ENCODE measurements at places on chromosomes 4 and X. TPM values are rescaled to one million over a fixed set of nuclear protein-coding genes. Genes with fewer than 3 reads are reported as not detected.

GRCh38 chrX:85213792-85214530 is 29.6 kb downstream of the SATL1 start:
- no peak for DNase-seq
- H3K4me3 ChIP-seq, result no peak overlapping the region
- no peaks in the 10 kb centered on the region for H3K4me1 ChIP-seq
- no peaks in the 10 kb centered on the region for H3K36me3 ChIP-seq
- no peak overlapping the region for H3K27ac ChIP-seq

The SERPINA7 gene
- not detected for total RNA-seq

DNA sequence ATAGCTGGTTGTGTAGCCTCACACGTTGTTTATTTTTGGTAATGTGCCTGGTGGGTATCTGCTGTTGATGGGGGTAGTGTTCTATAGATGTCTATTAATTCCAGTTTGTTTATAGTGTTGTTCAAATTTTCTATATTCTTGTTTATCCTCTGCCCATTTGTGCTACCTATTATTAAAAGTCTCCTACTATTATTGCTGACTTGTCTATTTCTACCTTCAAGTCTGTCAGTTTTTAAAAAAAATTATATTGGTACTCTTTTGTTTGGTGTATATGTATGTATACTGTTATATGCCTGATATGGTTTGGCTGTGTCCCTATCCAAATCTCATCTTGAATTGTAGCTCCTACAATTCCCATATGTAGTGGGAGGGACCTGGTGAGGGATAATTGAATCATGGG is 578.6 kb downstream of the PCDH7 start:
- H3K27me3 ChIP-seq, result no peaks in the 10 kb centered on the region
- H3K36me3 ChIP-seq, result no peaks in the 10 kb centered on the region
- DNase-seq, result no peak
- H3K27ac ChIP-seq, result no peak overlapping the region
- no peak overlapping the region for H3K4me3 ChIP-seq
- H3K4me1 ChIP-seq, result no peaks in the 10 kb centered on the region

DNA sequence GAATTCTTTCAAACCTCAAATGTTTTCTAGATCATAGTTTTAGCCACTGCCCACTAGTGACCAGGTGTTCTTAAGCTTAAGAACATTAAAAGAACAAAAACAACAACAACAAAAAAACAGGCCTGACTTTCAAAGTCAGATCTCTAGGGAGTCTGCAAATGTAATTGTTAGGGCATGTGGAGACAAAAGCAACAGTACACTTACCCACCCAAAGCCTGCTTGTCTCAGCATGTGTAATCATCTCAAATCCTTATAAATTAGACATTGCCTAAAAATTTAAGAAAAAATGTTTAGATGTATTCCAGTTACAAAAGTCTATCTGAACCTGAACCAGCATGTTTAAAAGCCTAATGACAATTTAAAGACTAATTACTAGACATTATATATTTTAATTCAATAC is 79.9 kb downstream of the SLC7A11 start:
- no peak overlapping the region for H3K27ac ChIP-seq
- no peaks in the 10 kb centered on the region for H3K36me3 ChIP-seq
- DNase-seq, result no peak
- no peaks in the 10 kb centered on the region for H3K4me1 ChIP-seq
- H3K4me3 ChIP-seq, result no peak overlapping the region

GRCh38 chr4:10303291-10303690 is 153.9 kb downstream of the ZNF518B start:
- no peaks in the 10 kb centered on the region for H3K36me3 ChIP-seq
- H3K27me3 ChIP-seq, result no peaks in the 10 kb centered on the region
- H3K4me1 ChIP-seq, result no peaks in the 10 kb centered on the region
- H3K4me3 ChIP-seq, result no peak overlapping the region
- no peak overlapping the region for H3K27ac ChIP-seq

The PRSS12 gene
- total RNA-seq, result 2.2 TPM

- no peak overlapping the region for H3K4me3 ChIP-seq
- no peak overlapping the region for H3K27ac ChIP-seq
- no peak for DNase-seq
- H3K27me3 ChIP-seq, result no peaks in the 10 kb centered on the region
These were observed 13.5 kb downstream of the NSUN7 start for GRCh38 chr4:40763228-40763716.

GRCh38 chr4:95835672-95836071 is 4.2 kb upstream of the PDHA2 start:
- H3K4me1 ChIP-seq, result no peaks in the 10 kb centered on the region
- DNase-seq, result no peak
- H3K36me3 ChIP-seq, result no peaks in the 10 kb centered on the region
- H3K4me3 ChIP-seq, result no peak overlapping the region
- H3K27me3 ChIP-seq, result no peaks in the 10 kb centered on the region

The FRMD7 gene
- not detected for total RNA-seq

The ARHGAP36 gene
- 10.0 TPM for total RNA-seq

- H3K36me3 ChIP-seq, result no peaks in the 10 kb centered on the region
- no peaks in the 10 kb centered on the region for H3K4me1 ChIP-seq
- no peak for DNase-seq
- no peak overlapping the region for H3K4me3 ChIP-seq
- peaks cover 9% of the 10 kb centered on the region for H3K27me3 ChIP-seq
These were observed 187.7 kb upstream of the HCCS start for GRCh38 chrX:10923466-10923865.

DNA sequence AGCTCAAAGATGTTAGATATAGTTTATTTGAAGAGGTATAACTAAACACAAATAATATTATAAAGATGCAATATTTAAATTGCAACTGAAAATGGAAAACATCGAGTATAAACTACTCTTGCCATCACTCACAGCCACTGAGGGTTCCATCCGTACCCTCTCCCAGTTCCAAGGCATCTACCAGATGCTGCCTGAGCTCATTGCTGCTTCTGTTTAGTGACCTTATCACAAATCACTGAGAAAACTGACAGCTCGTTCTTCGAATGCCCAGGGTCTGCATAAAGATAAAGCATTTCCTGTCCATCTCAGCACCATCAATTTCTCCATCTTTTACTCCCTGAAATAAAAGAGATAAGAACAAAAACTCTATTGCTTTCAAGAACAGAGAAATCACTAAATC is 391.7 kb upstream of the NWD2 start:
- no peaks in the 10 kb centered on the region for H3K36me3 ChIP-seq
- no peak for DNase-seq
- H3K4me3 ChIP-seq, result no peak overlapping the region
- no peak overlapping the region for H3K27ac ChIP-seq
- no peaks in the 10 kb centered on the region for H3K4me1 ChIP-seq

DNA sequence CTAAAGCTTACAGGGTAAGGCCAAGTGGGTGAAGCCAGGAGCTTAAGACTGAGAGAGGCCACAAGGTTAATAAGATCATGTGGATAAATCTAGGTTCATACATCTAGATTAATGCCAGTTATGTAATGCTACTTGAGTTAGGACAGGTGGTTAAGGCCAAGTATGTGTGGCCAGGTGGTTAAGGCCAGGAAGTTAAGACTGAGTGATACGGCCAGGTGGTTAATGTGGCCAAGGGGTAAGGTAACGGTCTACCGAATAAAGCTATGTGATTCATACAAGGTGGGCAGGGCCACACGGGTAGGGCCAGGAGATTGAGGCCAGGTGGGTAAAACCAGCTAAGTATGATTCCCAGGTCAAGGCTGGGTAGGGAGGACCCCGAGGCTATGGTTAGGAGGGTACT is 223.0 kb downstream of the TACR3 start:
- no peak overlapping the region for H3K27ac ChIP-seq
- H3K4me1 ChIP-seq, result no peaks in the 10 kb centered on the region
- no peak overlapping the region for H3K4me3 ChIP-seq
- no peaks in the 10 kb centered on the region for H3K27me3 ChIP-seq

- H3K27ac ChIP-seq, result no peak overlapping the region
- peaks cover 35% of the 10 kb centered on the region for H3K27me3 ChIP-seq
- DNase-seq, result no peak
- H3K36me3 ChIP-seq, result no peaks in the 10 kb centered on the region
- no peaks in the 10 kb centered on the region for H3K4me1 ChIP-seq
- no peak overlapping the region for H3K4me3 ChIP-seq
These were observed 53.4 kb downstream of the ADGRG4 start for GRCh38 chrX:136354201-136354600.

Measured in breast epithelium (tissue), 4 donors.